Mucosa of descending colon (tissue), 3 donors: ENCODE measurements at places on chromosomes 4 and X.

GRCh38 chrX:103503853-103504207 lies 15.5 kb downstream of the RAB40A start:
- no peak for DNase-seq

GRCh38 chr4:56828784-56829535 lies 7.5 kb upstream of the SPINK2 start:
- no peak for DNase-seq

GRCh38 chrX:42536286-42536685 lies 241.7 kb downstream of the PPP1R2C start:
- DNase-seq = no peak

DNA sequence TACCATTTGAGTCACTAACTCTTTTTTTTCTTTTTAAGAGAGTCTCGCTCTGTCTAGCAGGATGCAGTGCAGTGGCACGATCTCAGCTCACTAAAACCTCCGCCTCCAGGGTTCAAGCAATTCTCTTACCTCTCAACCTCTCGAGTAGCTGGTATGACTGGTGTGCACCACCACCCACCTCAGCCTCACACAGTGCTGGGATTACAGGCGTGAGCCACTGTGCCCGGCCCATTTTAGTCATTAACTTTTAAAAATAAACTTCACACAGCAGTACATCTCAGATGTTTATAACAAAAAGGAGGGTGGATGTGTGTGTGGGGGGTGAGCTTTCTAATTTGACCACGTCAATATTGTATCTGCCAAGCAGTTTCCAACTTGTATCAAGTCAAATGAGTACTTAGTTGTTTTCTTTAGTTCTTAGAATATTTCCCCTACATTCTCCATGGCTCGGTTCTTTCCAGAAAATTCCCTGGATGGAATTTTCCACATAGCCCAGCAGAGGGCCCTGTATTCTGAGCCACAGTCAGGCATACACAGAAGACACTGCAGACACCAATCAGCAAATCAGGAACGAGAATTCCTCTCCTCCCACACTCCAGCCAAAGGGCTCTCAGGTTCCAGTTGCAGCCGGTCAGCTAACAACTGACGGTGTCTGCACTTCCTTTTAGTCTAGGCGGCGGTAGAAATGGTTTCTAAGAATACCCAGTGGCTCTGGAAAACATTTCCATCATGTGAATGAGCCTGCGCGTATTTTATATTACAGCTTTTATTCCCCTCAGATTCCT lies 20.1 kb upstream of the ARAF start:
- DNase-seq = peak; percentile 73

DNA sequence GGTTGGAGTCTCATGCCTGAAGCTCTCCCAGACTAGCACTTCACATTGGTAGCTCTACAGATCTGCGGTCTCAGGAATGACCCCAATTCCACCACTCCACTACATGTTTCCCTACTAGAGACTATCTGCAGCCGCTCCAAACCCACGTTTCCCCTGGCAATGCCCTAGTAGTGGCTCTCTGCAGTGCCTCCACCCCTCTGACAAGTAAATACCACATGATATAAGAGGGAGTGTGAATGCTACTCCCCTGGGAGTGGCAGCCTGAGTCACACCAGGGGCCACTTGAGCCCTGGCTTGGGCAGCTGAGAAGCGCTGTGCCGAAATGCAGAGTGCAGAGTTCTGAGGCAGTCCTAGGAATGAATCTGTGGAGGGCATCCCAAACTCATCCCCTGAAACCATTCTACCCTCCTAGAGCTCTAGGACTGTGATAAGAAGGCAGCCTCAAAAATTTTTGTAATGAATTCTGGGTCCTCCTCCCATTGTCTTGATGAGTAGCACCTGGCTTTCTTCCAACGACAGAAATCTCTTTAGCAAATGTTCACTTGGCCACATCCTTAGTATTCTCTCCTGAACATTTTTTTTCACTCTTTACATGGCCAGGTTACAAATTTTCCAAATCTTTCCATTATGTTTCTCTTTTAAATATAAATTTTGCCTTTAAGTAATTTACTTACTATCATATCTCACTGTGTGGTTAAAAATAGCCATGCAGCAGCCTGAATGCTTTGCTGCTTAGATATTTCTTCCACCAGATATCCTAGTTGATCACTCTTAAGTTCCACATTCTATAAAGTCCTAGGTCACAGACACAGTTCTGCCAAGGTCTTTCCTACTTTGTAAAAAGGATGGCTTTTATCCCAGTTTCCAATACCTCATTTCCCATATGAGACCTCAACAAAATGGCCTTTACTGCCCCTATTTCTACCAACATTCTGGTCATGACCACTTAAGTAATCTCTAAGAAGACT lies 160.2 kb upstream of the CPEB2 start:
- peak; percentile 67 for DNase-seq

DNA sequence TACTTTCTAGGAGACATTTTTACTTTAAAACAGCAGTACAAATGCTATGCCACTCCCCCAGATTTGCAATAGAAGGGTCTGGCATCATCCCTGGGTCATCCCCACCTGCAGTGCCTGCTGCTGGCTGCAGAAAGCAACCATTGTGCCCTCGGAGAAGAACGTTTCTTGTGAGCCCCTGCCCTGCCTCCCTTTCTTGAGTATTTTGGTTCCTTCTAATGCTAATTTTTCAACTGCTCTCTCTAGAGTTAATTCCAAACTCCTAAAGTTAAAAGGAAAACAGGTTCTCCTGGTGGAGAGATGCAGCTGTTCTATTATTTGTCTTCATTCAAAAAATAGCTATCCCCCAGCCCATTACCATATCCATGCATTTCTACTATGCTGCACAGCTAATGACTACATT lies 107.1 kb downstream of the IDS start:
- DNase-seq = no peak

DNA sequence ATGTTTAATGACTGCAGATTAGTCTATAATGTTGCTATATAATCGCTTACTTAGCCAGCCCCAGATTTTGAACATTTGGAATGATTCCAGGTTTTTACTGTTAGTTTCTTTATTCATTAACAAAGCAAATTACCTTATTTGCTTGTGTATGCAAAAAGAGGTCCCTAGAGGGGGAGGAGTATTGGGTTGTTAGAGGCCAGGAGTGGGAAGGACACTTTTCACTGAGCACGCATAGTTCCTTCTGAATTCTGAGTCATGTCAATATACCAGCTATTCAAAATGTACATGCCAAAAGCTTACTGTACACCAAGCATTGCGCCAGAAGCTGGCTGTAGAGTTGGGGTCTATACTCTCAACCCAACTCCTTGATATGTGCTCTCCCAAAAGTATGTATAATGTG lies 5.1 kb upstream of the DGAT2L6 start:
- DNase-seq = no peak

DNA sequence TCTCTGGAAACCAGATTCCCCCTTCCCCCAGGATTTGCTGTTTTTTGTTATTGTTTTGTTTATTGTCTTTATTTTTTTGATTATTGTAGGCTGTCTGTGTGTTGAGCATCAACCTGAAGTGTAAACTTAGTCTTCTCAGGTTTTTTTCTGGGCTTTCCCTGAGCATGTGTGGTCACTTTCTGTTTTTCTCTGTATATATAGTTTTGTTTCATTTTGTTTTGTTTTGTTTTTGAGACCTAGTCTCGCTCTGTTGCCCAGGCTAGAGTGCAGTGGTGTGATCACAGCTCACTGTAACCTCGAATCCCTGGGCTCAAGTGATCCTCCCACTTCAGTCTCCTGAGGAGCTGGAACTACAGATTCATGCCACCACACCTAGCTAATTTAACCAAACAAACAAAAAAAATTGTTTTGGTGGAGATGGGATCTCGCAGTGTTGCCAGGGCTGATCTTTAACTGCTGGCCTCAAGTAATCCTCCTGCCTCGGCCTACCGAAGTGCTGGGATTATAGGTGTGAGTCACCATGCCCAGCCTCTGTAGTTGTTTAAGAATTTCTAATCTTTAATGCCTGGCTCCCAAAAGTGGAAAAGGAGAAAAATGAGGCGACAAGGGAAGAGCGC lies 9.1 kb downstream of the IL13RA1 start:
- no peak for DNase-seq

- DNase-seq = no peak
Observed at GRCh38 chrX:150506486-150506885, 61.9 kb upstream of the MTM1 start.

DNA sequence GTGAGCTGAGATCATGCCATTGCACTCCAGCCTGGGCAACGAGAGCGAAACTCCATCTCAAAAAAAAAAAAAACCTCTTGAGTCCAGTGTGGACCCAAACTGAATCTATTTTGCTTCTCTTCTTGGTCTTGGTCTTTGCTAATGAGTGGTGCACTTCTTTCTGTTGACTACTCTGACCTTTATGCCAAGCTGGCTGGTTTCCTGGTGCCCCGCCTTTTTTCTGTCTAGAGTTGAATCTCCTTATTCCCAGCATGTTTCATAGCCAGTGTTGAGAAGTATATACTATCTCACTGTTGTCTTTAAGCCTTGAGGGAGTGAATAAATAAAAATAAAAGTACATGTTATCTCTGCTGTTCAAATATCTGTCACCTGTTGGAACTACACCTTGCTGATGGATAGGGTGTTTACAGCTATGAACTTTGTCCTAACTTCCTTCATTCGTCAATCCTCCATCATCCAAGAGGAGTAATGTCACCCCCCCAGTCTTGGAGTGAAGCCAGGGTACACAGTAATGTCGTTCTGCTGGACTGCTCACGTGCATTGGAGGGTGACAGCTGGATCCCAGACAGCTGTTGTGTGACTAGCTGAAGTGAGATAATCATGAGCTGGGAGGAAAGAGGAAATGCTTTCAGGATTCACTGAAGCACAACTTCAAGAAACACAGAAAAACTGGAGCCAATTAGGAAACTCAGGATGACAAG lies 99.3 kb upstream of the PRKG2 start:
- peak; percentile 100 for DNase-seq

- DNase-seq = no peak
Observed at GRCh38 chr4:115944146-115944905, 830.9 kb upstream of the NDST4 start.
